GOT3 (cell line): ENCODE measurements at places on chromosomes 11 and 22.
A peak's percentile ranks its signal among the peaks of the same experiment; 100 is the strongest.

- no peak for DNase-seq
These were observed 26.3 kb upstream of the SORL1-AS1 start for GRCh38 chr11:121478895-121479697.

- no peak for DNase-seq
These were observed 666 bp downstream of the MSANTD4 start for GRCh38 chr11:106021181-106021966.

DNA sequence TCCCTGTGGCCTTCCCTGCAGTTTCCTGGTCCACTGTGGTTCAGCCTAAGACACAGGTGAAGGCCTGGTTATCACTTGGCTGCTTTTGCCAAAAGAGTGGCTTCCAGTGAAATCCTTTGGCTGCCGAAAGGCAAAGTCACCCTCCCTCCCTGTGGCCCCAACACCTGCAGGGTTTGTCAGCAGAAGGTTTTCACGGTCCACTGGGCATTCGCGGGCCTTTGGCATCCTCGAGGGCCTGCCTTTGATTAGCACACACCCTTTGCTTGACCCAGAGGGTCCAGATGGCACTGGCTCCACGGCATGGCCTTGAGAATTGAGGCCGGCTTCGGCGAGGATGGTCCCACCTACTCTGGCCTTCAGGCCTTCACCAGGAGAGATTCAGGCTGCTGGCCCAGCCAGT lies 35.3 kb downstream of the RTN4R start:
- no peak for DNase-seq

DNA sequence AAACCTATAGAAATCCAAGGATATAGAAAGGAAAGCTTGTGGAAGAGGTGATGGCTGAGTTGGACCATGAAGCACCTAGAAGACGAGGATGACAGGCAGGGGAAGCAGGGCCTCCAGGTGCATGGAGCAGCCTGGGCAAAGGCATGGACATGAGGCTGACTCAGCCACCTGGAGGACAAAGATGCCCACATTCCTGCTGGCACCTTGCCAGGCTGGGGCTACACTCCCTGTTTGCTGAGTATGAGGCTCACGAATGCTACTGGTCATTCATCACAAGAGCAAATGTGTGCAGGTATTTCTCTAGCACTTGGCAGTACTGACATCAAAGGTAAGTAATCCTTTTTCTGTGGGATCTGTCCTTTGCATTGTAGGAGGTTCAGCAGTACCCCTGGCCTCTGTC lies 7.1 kb upstream of the SCGB2A1 start:
- DNase-seq: no peak

DNA sequence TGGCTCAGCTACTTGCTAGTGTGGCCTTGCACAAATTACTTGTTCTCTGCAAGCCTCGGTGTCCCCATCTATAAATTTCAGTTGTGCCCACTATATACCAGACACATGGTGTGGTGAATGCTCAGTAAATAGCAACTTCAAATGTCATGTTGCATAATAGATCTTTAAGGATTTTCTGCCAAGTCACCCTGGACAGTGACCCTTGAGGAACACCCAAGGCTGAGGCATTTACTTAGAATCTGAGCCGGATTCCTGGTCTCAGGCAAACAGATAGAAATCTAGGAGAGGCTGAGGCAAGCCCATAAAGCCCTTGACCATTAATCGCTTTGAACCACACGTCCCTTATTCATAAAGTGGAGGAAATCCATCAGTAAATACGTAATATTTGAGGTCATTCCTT lies 9.7 kb downstream of the TEAD1 start:
- DNase-seq: no peak

DNA sequence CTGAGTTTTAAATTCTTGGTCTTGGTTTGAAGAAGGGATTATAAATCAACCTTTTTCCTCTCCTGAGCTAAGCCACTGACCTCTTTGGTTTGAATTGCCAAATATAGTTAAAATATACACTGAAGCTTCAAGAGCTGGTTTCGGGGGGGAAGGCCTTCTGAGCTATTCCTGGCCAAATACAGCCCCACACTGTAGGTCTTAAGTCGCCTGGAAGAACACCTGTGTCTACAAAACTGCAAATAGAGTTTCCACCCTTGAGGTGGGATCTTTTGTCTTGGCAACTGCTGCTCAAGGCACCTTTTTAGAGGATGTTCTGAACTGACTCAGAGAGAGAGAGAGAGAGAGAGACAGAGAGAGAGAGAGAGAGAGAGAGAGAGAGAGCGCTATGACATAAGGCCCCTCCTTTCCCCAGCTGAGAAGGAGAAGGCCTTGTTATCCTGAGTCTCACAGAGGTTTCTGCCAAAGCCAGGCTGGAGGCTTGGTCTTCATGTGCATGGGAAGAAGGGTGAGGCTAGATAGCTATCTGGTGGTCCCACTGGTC lies 5.5 kb downstream of the ADM start:
- DNase-seq: no peak

- no peak for DNase-seq
These were observed 31.6 kb downstream of the TTC12 start for GRCh38 chr11:113345978-113346377.

DNA sequence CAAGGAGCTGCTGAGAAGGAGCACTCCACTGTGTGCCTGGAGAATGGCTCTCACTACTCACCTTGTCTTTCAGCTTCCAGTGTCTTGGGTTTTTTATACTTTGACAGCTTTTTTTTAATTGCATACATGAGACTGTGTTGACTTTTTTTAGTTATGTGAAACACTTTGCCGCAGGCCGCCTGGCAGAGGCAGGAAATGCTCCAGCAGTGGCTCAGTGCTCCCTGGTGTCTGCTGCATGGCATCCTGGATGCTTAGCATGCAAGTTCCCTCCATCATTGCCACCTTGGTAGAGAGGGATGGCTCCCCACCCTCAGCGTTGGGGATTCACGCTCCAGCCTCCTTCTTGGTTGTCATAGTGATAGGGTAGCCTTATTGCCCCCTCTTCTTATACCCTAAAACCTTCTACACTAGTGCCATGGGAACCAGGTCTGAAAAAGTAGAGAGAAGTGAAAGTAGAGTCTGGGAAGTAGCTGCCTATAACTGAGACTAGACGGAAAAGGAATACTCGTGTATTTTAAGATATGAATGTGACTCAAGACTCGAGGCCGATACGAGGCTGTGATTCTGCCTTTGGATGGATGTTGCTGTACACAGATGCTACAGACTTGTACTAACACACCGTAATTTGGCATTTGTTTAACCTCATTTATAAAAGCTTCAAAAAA lies 72.6 kb downstream of the NCAPD3 start:
- DNase-seq: no peak

DNA sequence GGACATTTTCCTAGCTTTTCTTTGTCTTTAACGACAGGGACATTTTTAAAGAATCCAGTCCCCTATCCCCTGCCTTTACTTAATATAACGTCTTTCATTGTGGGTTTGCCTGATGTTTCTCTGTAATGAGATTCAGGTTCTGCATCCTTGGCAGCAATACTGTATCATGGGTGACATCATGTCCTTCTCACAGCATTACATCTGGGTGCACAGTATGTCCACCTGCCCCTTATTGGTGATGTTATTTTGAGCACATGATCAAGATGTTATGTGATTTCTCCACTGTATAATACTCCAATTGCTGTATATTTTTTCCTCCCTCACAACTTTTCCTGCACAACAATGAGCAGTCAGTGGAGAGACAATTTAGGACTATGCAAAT lies 9.7 kb upstream of the STK33 start:
- DNase-seq: no peak

DNA sequence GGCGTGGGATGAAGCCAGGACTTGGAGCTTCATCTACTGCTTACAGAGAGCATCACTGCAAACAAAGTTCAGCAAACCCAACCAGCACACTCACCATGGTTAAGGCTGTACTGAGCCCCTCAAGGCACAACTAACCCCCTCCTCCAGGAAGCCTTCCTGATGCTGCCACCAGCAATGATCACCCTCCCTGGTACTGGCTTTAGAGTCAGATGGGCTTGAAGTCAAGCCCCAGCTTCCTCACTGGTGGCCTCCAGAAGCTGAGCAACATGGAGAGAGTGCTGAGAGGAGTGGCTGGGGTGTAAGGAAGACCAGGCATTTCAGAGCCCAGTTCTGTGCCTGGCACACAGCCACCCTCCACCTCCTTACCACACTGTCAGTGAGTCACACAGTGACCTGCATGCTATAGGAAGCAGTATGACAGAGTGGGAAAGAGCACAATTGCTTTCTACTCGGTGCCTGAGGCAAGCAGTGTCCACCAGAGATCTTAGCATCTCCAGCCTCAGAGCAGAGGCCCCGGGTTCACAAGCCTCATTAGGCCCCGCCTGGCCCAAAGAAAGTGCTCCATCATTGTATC lies 24.7 kb upstream of the BAIAP2L2 start:
- DNase-seq: peak; percentile 49

GRCh38 chr11:119795231-119795630 lies 66.2 kb upstream of the NECTIN1 start:
- no peak for DNase-seq

GRCh38 chr11:129023968-129024676 lies 81.5 kb upstream of the TP53AIP1 start:
- no peak for DNase-seq

DNA sequence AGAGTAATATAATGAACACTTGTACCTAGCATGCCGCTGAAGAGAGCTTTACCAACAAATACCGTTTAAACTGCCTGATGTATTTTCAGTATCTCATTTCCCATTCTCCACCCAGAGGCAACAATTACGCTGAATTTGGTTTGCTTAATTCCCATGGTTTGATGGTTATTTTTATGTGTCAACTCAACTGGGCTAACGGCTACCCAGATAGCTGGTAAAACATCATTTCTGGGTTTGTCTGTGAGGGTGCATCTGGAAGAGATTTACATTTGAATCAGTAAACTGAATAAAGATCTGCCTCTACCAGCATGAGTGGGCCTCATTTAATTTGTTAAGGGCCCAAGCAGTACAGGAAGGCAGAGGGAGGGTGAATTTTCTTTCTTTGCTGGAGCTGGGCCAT lies 377.9 kb downstream of the DYNC2H1 start:
- DNase-seq: no peak

GRCh38 chr11:120281143-120281795 lies 41.3 kb downstream of the POU2F3 start:
- DNase-seq: no peak

GRCh38 chr22:35430897-35431322 lies 31.0 kb downstream of the MCM5 start:
- peak; percentile 46 for DNase-seq
